ENCODE measurements at places on chromosomes 6 and 20. TPM values are rescaled to one million over a fixed set of nuclear protein-coding genes. Genes with fewer than 3 reads are reported as not detected.

WFDC12 gene
- not detected for total RNA-seq

LTV1 gene
- total RNA-seq, result 12.9 TPM

SLC22A2 gene
- 8.6 TPM for total RNA-seq

PLN gene
- total RNA-seq, result 9.8 TPM

All from metanephros (tissue), 2 donors.